ENCODE measurements at places on chromosomes 1 and 21.

- DNase-seq: peak; percentile 29
These were observed 78.7 kb downstream of the ACTL8 start for GRCh38 chr1:17833661-17834501.

DNA sequence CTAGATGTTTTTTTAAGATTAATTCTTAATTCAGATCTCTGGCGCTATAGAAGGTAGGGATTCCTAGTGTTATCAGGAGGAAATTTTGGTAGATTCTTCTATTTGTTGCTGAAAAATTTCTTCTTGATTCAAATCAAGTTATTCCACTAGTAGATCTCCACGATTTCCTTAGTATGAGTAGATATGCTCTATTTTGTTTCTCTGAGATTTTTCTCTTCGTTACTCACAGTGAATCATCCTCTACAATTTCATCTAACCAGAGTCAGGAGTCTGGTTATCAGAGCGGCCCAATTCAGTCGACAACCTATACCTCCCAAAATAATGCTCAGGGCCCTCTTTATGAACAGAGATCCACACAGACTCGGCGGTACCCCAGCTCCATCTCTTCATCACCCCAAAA, 18.8 kb upstream of the HAX1 start:
- DNase-seq: no peak

GRCh38 chr1:151146072-151146411, 389 bp downstream of the SEMA6C start:
- DNase-seq: peak; percentile 55

DNA sequence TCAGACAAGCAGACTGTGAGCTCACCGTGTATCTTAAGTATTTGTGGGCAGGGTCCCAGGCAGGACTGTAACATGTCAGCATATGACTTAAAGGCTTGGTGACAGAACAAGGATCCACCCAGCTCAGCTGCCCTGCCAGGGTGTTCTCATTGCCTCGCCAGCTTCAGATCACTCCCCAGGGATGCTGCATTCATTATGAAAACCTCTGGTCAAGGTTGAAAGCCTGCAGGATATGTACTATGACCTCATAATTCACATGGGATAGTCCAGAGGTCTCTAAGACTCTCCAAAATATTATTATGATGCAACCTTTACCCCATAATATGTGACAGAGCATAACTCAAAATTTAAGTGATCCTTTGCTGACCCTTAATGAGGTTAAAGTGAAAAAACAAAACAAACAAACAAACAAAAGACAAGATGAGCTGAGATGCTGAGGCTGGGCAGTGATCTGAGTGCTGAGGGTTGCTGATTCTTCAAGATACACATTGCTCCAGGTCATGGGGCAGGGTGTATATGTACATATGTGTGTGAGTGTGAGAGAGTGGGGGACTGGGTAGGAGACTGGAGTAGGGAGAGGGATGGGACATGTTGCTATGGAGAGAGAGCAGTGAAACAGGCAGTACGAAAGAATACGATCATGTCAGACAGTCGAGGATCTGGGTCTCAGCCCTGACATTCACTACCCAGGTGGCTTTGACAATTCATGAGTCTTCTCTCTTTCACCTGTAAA, 98.8 kb upstream of the DUSP10 start:
- DNase-seq: no peak

DNA sequence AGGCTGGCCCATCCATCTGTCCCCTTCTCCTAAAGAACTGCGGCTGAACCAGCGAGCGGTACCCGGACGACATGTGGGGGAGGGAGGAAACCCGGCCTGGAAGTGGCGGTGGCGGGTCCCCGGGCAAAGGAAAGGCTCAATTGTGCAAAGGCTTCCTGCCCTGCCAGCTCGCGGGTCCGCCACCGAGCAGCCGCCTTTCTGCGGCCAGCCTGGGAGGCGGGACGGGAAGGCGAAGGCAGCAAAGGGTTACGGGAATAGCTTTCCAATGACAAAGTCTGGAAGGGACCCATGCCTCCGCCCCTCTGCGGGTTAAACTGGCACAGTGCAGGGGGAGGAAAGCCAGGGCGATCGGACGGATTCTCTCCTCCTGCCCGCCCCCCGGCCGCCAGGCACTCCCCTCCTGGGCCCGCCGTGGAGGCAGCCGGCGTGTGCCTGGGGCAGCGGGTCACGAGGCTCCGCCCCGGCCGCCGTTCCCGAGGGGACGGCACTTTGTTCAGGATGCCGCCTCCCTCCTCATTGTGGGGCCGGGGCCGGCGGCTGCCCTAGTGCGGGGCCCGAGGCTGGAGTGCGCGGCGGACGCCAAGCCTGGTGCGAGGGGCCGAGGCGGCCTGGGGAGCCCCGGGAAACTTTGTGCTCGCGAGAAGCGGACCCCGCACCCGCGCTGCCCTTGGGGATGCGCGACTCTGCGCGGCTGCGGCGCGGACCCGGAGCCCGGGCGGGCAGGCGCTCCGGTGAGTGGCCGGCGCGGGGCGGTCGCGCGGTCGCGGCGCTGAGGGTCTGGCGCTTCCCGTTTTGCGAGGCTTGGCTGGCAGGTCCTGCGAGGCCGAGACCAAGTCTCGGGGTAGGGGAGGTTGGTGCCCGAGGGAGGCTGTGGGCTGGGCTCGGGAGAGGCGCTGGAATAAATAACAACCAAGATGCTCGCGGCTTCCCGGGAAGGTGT, at the start of gene NAV1:
NAV1 (plus strand) TSS at position 516 of the 940 bp plus-strand sequence. CDS start 83,758 bp downstream, outside the sequence.
- DNase-seq: peak; percentile 83

DNA sequence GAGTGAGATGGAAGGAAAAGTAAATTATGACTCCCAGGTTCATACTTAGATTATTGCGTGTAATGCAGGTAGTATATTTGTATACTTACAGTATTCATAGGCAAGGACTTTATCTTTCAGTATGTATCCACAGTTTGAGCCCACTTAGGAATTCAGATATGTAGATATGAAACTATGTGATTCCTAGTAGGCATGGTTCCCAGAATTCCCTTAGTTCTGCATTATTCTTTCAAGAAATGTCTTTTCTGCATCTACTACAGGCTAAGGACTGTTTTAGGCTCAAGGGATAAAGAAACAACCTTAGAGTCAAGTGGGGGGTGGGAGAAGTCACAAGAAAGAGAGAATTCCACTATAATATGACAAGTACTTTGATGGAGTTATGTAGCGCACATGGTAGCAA, 13.8 kb downstream of the ANGPTL1 start:
- no peak for DNase-seq

Data from ecto neural progenitor cell (in vitro differentiated cells).